ENCODE measurements at places on chromosomes 11 and 22.

DNA sequence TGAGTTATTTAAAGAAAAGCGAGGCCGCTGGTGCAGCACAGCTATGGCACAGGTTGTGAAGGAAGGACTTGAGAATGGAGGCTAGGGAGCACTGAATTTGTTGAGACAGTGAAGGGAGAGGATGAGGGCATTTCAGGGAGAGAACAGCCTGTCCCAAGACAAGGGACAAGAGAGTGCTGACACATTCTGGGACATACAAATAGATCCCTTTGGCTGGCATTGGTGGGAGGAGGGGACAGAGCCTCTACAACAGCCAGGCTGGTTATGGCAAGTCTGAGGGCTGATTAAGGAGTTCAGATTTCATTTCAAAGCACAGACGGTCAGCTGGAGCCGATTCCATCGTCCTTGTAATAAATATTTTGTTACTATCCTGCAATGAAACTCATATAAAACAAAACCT lies 1.7 kb upstream of the SLC29A2 start:
- no peak overlapping the region for H3K4me3 ChIP-seq
- H3K27me3 ChIP-seq: peaks cover 35% of the 10 kb centered on the region
- H3K27ac ChIP-seq: no peak overlapping the region

- H3K4me3 ChIP-seq: no peak overlapping the region
- H3K27ac ChIP-seq: no peak overlapping the region
- H3K4me1 ChIP-seq: no peaks in the 10 kb centered on the region
- peaks cover 2% of the 10 kb centered on the region for H3K27me3 ChIP-seq
- DNase-seq: no peak
Measured at GRCh38 chr11:14981507-14981906, 9.4 kb upstream of the CALCA start.

- H3K27ac ChIP-seq: no peak overlapping the region
- no peak for DNase-seq
- no peak overlapping the region for H3K4me3 ChIP-seq
- no peaks in the 10 kb centered on the region for H3K27me3 ChIP-seq
- H3K4me1 ChIP-seq: no peaks in the 10 kb centered on the region
- no peaks in the 10 kb centered on the region for H3K36me3 ChIP-seq
Measured at GRCh38 chr11:122091835-122092234, 24.2 kb downstream of the BLID start.

DNA sequence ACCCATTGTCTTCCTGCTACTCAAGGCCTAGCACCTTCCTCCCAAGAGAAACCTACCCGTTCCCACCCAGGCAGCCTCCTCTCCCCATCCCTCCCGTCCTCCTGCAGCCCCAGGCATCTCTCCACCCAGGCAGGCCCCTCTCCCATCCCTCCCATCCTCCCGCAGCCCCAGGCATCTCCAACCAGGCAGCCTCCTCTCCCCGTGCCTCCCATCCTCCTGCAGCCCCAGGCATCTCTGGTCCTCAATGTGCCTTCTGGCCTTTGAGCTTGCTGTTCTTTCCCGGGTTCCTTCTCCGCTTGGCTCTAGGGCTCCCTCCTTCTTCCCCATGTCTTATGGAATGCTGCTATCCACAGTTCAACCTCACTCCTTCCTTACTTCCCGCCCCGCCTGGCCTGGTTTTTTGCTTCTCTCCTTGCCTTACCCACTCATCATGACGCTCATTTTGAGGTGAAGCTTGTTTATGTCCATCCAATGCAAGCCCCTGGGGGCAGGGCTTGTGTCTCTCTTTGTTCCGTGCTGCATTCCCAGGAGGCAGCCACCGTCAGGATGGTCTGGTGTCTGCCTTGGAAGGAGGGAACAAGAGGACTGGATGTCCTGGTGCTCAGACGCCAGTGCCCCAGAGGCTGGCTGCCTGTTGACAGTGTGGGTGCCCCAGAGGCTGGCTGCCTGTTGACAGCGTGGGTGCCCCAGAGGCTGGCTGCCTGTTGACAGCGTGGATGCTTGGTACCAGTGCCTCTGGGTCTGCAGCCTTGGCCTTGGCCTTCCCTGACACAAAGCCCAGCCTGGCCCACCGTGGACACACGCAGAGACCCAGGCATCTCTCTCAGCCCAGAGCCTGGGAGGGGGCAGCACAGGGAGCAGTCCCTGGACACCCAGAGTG lies 815.7 kb downstream of the BRD1 start:
- DNase-seq: no peak
- no peaks in the 10 kb centered on the region for H3K36me3 ChIP-seq
- H3K4me3 ChIP-seq: no peak overlapping the region
- H3K27me3 ChIP-seq: no peaks in the 10 kb centered on the region

DNA sequence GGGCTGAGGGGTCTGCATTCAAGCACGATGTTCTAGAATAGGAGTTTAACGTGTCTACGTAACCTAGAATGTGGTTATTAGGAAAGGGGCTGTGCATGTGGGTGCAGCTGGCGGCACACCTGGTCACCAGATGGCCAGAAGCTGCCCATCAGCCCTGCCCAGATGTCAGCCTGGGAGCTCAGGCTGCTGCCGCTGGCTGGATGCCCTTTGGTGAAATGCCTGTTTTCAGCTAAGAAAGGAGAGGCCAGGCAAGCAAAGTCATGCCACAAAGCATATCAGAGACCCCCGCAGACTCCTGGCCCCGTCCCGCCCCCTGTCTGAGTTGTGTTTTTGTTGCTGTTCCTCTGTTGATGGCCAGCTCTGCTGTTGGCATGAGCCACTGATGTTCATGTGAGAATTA lies 11.3 kb upstream of the ADORA2A start:
- no peaks in the 10 kb centered on the region for H3K4me1 ChIP-seq
- no peaks in the 10 kb centered on the region for H3K36me3 ChIP-seq
- no peak for DNase-seq
- no peak overlapping the region for H3K4me3 ChIP-seq

GRCh38 chr11:46240861-46241260 lies 36.6 kb upstream of the CREB3L1 start:
- H3K4me1 ChIP-seq: no peaks in the 10 kb centered on the region
- H3K36me3 ChIP-seq: no peaks in the 10 kb centered on the region
- no peak for DNase-seq
- H3K27ac ChIP-seq: no peak overlapping the region
- H3K4me3 ChIP-seq: no peak overlapping the region

GRCh38 chr22:46761017-46761416 lies 1.4 kb upstream of the TBC1D22A start:
- DNase-seq: no peak
- no peak overlapping the region for H3K27ac ChIP-seq
- H3K27me3 ChIP-seq: no peaks in the 10 kb centered on the region
- H3K36me3 ChIP-seq: no peaks in the 10 kb centered on the region
- no peaks in the 10 kb centered on the region for H3K4me1 ChIP-seq

DNA sequence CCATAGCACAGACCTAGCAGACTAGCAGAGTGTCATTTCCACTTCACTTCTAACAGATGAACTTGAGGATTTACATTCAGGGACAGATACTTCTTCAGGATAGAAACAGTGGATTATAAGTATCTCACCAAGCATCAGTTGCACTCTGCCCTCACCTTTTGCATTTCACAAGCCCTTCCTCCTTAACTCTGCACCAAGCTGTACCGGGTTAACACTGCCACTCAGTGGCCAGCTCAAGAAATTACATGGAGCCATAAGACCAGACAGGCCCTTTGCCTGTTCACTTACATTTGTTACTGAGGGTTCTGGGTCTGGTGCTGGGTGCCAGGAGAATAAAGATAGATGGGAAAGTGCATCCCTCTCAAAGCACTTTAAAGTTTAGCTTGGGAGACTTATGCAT lies 309.8 kb downstream of the SHANK2 start:
- H3K27ac ChIP-seq: no peak overlapping the region
- H3K4me3 ChIP-seq: no peak overlapping the region
- no peaks in the 10 kb centered on the region for H3K36me3 ChIP-seq

DNA sequence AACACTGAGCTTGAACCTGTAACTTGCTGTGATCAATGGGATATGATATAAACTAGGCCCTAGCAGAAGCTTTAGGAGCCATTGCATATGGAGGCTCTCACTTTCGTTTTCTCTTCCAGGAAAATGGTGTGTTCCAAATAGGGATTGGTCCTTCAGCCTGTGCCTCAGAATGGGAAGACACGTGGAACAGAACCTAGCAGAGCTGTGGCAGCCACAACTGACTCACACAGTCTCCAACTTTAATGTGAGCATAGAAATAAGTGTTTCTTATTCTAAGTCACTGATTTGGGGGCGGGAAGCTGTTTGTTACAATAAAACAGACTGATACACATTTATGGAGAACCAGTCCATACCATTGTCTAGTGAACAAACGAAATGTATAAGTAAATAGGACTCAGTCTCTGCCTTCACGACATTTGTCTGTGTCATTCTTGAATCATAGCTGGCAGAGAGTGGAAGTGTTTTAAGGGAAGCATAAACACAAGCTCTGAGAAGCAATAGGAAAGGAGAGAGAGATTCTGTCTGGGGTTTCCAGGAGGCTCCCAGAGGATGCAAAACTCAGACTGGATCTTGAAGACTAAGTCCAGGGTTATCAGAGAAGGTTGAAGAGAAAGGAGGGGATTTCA lies 97.3 kb downstream of the GALNT18 start:
- no peaks in the 10 kb centered on the region for H3K4me1 ChIP-seq
- H3K36me3 ChIP-seq: no peaks in the 10 kb centered on the region
- H3K27ac ChIP-seq: no peak overlapping the region

DNA sequence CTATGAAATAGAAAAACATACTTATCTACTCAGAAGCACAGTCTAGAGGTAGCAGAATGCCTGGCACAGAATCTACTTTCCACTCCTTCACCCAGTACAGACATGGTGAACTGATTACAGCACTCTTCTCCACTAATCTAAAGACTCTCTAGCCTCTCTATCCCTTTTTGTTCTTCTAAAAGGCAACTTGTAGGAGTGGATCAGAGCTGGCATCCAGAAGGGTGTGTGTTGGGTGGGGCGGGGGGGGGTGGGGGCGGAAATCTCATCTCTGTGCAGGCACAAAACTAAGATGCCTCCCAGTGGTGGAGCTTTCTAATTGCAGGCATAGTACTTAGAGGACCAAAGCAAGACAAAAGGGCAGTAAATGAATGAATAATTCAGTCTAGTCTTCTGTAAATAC lies 11.5 kb upstream of the EMID1 start:
- H3K27me3 ChIP-seq: no peaks in the 10 kb centered on the region
- DNase-seq: no peak
- H3K27ac ChIP-seq: no peak overlapping the region
- no peaks in the 10 kb centered on the region for H3K4me1 ChIP-seq
- H3K36me3 ChIP-seq: no peaks in the 10 kb centered on the region

GRCh38 chr11:112526699-112527416 lies 266.2 kb upstream of the PLET1 start:
- H3K27me3 ChIP-seq: no peaks in the 10 kb centered on the region
- H3K27ac ChIP-seq: no peak overlapping the region
- no peak for DNase-seq
- no peaks in the 10 kb centered on the region for H3K36me3 ChIP-seq

DNA sequence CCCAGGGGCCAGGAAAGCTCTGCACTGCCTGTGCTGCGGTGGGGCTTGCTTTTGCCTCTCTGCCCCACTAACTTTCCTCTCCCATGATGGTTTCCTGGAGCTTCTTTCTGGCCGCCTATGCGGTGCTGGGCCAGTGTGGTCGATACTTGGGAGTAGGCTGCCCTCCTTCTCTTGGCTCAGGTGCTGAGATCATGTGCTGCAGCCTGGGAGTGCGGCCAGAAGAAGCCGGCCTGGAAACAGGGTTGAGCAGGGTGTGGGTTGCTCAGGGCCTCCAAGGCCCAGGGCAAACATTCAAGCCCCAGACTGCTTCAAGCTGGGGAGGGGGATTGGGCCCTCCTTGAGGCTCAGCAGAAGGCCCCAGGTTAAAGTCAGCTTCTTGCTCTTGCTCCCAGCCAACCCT lies 125.0 kb downstream of the NTM start:
- no peak overlapping the region for H3K4me3 ChIP-seq
- H3K27me3 ChIP-seq: no peaks in the 10 kb centered on the region
- no peaks in the 10 kb centered on the region for H3K36me3 ChIP-seq
- no peaks in the 10 kb centered on the region for H3K4me1 ChIP-seq
- no peak overlapping the region for H3K27ac ChIP-seq
- DNase-seq: no peak

GRCh38 chr11:116257883-116258282 lies 514.9 kb downstream of the BUD13 start:
- H3K4me3 ChIP-seq: no peak overlapping the region
- no peak overlapping the region for H3K27ac ChIP-seq
- H3K4me1 ChIP-seq: no peaks in the 10 kb centered on the region
- DNase-seq: no peak

DNA sequence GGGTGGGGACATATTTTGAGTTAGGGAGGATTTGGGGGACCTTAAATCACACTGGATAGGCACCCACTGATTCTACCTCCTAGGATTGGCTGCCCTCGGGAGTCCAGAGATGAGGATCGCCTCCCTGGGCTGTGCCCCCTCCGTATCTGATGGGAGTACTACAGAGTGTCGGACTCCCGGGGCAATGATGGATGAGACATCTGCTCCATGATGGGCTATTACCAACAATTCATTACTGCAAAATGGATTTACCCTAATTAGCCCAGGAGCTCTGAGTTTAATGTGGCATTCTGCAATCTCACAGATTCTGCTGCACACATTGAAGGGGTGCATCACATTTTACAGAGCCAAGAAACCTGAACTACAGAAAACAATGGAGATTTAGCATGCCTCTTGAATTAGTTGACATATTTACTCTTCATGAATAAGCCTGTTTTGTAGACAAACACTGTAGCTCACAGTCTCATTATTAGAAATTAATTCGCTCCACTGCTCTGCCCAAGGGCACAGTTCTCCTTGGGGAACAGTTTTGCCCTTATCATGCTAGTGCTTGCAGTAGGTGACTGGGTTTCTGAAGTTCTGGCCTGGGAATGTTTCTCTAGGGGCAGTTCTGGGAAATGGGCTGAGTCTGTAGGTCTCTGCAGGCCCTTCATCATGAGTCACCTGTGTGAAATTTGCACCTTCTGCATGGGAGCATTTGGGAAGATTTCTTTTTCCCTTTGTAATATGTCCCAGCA lies 217.1 kb upstream of the PLET1 start:
- H3K27ac ChIP-seq: no peak overlapping the region
- H3K4me3 ChIP-seq: no peak overlapping the region
- H3K36me3 ChIP-seq: no peaks in the 10 kb centered on the region
- no peaks in the 10 kb centered on the region for H3K27me3 ChIP-seq
- no peak for DNase-seq
- no peaks in the 10 kb centered on the region for H3K4me1 ChIP-seq

DNA sequence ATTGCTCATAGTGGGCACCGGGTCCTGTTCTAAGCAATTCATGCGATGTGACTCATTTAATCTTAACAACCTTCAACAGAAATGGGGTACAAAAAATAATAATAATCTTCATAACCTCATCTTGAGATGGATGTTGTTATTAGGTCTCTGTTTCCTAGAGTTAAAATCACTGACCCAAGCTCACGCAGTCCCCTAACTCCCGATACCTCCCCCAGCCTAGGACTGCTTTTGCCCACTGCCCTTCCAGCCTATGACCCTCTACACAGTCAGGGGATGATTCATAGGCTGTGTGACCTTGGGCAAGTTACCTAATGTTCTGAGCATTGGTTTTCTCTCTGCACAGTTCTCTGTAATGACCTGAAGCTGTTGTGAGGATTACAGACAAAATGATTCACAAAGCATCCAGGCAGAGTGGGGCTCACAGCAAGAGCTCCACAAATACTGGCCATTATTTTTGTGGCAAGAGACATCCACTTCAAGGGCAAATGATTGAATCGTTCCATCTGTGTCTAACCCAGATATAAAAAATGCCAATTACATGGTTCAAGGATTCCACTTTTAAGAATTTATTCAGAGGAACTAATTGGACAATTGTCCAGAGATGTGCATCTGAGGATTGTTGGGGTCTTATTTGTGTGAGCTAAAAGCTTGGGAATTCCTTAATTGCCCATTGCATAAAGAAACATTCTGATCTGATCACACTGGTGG lies 20.0 kb downstream of the MTFP1 start:
- H3K4me1 ChIP-seq: no peaks in the 10 kb centered on the region
- H3K4me3 ChIP-seq: no peak overlapping the region
- no peaks in the 10 kb centered on the region for H3K36me3 ChIP-seq
- no peak overlapping the region for H3K27ac ChIP-seq
